ENCODE measurements at places on chromosomes 11 and 22.

GRCh38 chr11:73999581-74000306 lies 9.1 kb downstream of the UCP3 start:
- DNase-seq, result no peak

DNA sequence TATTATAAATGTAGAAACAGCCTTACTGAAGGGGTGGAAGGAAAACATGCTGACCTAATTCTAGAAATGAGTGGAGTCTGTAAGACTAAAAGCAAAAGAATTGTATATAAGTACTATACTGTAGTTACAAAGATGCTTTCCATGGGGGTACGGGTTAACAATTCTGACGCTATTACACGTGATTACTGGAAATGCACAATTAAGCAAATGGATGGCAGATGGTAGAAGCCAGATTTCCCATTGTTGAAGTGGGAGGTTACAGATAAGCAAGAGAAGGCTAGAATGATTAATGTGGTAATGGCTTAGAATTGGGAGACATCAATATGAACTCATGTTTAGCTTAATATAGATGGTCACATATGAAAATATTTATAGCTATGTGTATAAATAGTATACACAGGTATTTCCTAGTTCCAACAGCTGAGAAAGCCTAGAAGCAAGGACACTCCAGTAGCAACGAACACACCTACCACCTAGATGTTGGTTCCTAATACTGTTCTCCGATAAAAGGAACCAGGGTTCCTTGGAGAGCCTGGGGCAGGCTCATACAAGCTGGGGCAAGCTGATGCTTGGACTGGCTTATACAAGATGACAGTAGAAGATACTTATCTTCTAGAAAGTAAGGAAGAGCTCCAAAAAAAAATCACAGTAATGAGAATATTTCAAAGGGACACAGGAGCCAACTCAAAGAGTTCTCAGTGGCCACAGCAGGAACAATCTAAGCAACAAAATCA lies 13.5 kb downstream of the SMC1B start:
- no peak for DNase-seq

DNA sequence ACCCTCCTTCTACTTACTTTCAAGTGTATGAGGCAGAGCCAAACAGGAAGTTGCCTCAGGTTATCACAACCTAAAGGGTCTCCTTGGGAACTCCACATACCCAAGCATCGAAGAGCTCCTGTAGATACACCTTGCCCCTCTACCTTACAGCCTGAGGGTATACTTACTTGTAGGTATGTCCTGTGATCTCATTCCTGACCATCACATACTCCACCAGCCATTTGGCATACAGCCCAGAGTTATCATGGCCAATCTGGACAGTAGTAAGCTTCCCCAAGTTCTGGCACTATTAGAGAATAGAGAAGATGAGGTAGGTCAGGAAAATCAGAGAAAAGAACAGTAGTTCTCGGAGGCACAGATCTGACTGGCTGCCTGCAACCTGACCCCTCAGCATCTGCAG lies 53.4 kb upstream of the SCUBE2 start:
- no peak for DNase-seq

- DNase-seq, result no peak
These were observed 34.9 kb upstream of the OR10G7 start for GRCh38 chr11:124075841-124076651.

- DNase-seq, result no peak
These were observed 24.6 kb downstream of the MYBPC3 start for GRCh38 chr11:47327949-47328348.

- no peak for DNase-seq
These were observed 71.4 kb downstream of the KIAA1671 start for GRCh38 chr22:25023879-25024278.

GRCh38 chr11:6417907-6418556 lies 862 bp downstream of the APBB1 start:
- no peak for DNase-seq

DNA sequence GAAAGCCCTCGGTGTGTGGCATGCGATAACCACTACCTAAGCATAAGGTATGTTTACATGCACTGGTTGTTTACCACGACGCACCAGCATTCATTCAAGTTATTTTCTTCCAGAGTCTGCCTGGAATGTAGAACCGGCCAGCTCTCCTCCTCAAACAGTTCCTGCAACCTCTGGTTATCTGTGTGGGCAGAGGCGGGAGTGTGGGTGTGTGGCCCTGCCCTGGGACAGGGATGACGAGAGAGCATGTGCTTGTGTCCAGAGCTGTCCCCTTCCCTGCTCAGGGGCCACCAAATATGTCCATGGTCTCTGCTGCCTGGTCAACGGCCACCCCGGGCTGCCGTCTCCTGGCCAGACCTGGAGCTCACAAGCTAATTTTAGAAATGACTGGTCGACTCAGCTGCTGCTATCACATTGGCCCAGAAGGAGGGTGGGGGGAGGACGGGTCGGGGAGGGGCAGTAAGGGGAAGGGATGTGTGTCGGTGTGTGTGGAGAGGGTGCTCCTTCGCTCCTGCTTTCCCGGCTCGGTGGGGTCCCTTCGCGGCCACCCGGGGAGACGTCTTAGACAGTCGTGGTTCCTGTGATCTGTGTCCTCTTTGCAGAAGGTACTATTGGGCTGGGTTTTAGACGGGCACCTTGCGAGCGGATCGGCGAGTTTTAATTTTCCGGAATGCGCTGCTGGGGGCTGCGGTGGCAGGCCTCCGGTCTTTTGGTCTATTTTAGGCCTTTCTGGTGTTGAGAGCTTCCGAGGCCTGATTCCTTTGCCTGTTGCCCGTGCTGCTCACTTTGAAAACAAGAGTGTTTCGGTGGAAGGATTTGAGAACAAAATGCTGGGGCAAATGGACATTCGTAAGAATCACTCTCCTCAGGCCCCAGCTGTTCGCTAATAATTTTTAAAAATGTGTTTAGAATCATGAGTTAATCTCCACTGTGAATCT lies at the start of gene MYO18B:
MYO18B (plus strand) TSS at position 497 of the 935 bp plus-strand sequence. CDS start 18,905 bp downstream, outside the sequence.
- DNase-seq, result no peak

GRCh38 chr22:43707648-43708047 lies 104.5 kb downstream of the EFCAB6 start:
- DNase-seq, result no peak

GRCh38 chr22:39926753-39927152 lies 25.9 kb downstream of the GRAP2 start:
- DNase-seq, result no peak

GRCh38 chr11:76788661-76789442 lies 5.7 kb downstream of the TSKU start:
- no peak for DNase-seq

DNA sequence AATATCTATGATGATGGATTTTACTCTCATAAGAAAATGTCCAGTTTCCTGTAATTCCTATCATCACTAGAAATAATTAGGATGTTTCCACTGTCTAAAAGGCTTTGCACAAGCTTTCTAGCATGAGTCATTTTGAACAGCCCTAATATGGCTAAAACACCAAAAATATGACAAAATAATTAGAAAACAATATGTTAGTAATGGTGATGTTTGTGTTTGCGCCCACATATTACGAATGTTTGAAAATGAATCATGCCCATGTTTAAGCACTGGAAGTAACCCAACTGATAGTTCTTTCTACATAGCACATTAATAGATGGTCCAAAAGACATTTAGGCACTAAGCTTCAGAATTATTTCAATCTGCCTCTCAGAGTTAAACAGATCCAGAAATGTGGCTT lies 96.0 kb downstream of the TRPC6 start:
- DNase-seq, result no peak

DNA sequence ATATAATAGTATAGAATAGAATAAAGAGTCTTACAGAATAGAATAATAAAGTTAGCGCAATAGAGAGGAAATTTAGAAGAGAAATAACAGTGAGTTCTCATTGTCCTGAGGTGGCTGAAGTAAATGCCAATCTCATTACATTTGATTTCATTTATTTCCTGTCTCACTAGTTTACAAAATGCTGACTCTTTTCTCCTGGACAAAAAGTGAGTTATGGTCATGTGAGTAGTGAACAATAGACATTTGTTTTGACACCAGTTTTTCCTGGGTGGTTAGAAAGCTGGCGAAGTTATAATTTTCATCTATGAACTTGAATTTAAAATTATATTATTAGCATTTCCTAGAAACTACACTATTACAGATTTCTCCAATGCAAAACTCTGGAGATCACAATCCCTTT lies 143.7 kb downstream of the TYR start:
- DNase-seq, result no peak

GRCh38 chr11:85974122-85974521 lies 94.8 kb downstream of the PICALM start:
- no peak for DNase-seq

GRCh38 chr11:35946766-35947165 lies 2.9 kb downstream of the LDLRAD3 start:
- no peak for DNase-seq

GRCh38 chr11:99368583-99368982 lies 347.8 kb downstream of the CNTN5 start:
- no peak for DNase-seq

DNA sequence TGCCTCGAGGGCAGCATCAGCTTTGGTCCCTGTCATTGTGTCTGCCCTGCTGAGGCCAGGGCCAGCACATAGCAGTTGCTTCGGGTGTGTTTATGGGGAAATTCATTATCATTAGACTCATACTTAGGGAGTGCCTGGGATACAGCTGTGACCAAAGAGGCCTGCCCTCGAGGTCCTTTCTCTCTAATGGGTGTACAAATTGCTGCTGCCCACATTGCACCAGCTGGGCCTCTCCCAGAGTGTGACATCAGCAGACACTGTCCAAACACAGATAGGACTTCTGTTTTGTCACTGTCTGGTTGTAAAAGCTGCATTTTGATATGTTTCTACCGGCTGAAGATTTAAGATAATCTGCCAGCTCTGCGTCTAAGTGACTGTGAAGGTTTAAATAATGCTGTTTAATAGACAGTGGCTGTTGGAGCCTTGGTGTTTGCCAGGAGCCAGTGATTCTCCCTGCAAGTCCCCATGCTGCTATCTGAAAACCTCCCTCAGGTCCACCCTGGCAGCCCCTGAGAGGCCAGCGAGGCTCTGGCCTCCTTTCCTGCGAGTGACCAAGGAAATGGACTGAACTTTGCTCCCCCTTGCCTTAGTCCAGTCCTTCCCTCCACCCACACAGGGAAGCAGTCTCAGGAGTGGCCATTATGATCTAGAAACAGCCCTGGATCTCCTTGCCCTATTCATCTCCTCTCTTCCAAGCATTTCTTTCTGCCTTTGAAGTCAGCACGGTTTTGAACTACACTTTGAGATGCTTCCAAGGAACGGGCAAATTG lies 505.2 kb downstream of the TBC1D22A start:
- no peak for DNase-seq

DNA sequence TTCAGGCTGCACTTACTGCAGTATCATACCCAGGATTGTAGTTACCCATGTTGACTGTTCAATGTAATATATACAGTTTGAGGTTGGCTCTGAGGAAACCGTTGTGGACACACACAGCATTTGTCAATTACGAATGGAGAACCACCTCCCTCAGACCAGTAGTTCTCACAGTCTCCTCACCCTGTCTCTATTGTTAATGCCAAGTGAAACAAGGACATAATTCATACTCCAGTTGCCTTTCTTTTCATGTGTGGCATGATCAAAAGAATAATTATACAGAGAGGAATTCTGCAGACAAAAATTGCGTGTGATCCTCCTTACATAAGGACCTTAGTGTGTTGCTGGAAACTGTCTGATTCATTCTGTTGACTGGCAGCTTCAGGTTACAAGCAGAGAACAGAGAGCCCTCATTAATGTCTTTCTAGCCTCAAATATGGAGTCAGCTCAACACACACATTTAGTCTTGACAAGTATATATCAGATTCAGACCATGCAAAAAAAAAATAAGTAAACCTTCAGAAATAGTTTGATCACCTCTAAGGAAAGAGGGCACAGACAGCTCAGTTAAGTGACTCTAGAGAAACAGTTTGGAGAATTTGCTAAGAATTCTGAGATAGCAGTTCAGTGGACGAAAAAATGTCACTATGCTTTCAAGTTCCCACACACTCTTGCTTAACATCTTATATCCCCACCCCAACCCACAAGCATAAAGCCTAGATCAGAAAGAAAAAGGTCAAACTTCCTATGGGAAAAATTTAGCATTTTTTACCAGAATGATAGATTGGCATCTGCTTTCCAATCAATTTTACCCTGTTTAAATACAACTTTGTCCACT lies 96.1 kb downstream of the MAML2 start:
- DNase-seq, result no peak

DNA sequence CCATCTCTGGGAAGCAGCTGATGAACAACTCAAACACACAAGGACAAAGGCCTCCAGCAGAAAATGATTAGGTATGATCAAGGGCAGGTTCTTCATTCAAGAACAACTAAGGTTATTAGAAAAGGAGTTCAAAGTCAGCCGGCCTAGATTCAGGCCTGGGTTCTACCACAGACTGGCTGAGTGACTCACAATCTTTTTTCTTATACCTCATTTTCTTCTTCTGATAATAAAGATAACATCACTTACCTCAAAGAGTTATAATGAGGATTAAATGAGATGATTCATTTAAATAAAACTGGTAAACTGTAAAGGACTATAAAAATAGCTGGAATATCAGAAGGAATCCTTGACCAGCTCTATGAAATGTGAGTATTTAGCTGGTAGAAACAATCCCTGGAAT lies 49.3 kb upstream of the PPP2R1B start:
- no peak for DNase-seq

- no peak for DNase-seq
These were observed 66.4 kb upstream of the OR4B1 start for GRCh38 chr11:48150213-48150612.

DNA sequence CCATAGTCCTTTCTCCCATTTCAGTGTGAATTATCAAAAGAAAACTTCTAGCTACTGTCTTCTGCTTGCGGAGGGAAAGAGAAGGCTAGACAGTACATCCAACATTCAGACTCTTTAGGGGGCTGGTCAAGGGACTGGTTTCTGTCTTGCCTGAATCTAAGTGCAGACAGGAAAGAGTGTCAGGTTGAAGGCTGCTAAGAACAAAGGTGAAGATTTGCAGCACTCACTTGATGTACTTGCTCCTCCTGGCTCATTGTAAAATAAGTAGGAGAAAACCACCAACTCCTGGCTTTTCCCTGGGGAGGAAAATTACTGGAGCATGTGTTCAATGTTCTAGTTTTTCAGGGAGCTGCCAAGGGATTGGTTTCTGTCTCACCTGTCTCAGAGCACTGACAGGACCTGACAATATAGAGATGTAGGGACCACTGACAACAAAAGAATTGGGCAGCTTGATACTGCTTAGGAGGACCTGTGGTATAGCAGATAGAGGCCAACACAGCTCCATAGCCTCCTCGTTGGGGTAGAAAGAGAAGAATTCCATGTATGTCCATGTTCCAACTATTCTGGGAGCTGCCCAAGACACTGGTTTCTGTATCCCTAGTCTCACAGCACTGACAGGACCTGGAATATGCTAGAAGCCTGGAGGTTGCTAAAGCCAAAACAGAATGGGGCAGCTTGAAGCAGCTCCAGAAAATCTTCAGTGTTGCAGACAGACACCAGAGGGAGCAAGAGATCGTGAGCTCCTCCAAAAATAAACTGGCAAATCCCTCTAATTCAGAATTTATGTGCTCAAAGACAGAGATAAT lies 39.7 kb upstream of the MMP12 start:
- DNase-seq, result no peak

- no peak for DNase-seq
These were observed 19.7 kb upstream of the CABP2 start for GRCh38 chr11:67542971-67543370.

DNA sequence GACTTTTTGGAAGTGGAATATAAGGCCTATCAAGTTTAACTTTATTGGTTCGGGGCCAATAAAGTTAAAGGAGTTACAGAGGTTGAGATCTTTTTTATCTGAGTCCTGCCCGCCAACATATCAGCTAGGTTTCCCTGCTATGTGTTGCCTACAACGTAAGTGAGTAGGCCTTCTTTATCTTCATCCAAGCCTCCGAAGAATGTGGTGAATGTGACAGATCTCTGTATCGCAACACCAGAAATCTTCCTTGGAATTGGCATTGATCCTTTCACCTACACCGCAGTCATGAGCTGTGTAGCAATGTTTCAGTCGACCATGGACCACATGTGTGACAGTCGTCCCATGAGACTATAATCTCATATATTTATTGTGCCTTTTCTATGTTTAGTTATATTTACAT lies 37.3 kb upstream of the CADM1 start:
- DNase-seq, result no peak

Measured in CD4-positive, alpha-beta T cell treated with Interleukin-15 for 4 hours (primary cell).